ENCODE measurements at places on chromosomes 16 and 17.

DNA sequence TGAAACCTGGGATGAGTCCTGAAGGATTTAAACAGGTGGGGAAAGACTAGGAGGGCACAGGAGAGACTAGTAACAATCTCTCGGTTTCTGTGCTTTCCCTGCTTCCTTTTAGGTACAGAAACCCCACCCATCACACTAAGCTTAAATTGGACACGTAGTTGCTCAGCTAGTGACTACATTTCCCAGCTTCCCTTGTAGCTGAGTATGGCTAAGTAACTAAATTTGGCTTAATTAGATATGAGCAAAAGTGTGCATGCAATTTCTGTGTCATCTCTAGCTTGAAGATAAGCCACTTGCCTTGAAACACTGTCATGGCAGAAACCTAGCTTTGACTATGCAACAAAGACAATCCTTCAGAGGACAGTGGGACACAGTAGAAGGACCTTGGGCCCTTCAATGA, 36.5 kb downstream of the CACNG1 start:
- DNase-seq: no peak

DNA sequence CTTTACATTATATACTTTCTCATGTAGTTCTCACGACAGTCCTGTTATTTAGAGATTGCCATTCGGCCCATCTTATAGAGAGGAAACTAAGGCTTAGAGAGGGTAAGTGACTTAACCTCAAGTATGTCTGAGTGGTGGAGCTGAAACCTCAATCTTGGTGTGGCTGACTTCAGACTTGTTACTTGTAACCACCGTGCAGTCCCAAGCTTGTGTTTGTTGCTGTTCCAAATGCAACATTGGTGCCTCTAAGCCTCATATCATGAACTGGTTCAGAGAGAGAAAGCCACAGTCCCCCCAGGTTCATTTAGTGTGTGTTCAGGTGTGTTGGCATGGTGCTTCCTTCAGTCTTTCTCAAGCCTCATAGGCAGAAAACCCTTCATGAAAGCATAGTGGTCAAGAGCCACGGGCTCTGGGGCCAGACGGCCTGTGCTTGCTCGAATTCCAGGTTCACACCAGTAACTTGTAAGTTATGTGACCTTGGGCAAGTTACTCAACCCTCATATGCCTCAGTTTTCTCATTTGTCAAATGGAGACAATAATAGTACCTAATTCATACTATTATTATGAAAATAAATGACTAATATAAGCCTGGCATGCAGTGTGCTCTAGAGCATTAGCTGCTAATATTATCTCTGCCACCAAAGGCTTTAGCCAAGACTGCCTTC, 39.9 kb downstream of the CDH1 start:
- DNase-seq: no peak

GRCh38 chr16:81716478-81717225, 62.4 kb upstream of the PLCG2 start:
- no peak for DNase-seq

GRCh38 chr17:83064732-83065659, 14.4 kb upstream of the METRNL start:
- DNase-seq: peak; percentile 20

- DNase-seq: no peak
Measured at GRCh38 chr17:9973669-9974447, 68.8 kb upstream of the RCVRN start.

- DNase-seq: no peak
Measured at GRCh38 chr16:85539084-85539483, 74.0 kb upstream of the GSE1 start.

Data from foreskin keratinocyte (primary cell).